ENCODE measurements at places on chromosomes 1 and 21.

DNA sequence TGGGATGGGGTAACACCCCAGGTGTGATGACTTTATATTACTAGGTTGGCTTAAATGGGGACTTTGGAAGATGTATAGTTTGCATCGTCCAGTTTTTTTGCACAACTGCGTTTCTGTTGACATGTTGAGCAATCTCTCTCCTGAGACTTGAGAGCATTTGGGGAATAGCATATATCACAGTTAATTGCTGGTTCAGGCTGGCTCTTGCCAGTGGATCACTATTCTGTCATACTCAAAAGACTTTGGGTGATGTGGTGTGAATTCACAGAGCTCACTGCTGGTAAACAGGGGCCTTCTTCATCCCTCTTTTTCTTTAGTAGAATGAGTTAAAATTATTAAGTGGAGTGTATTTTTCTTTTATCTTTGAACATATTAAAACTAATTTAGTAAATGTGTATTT lies 44.3 kb downstream of the LHX9 start:
- DNase-seq, result no peak

- DNase-seq, result no peak
Observed at GRCh38 chr1:33220676-33221384, 35.5 kb upstream of the ZNF362 start.

DNA sequence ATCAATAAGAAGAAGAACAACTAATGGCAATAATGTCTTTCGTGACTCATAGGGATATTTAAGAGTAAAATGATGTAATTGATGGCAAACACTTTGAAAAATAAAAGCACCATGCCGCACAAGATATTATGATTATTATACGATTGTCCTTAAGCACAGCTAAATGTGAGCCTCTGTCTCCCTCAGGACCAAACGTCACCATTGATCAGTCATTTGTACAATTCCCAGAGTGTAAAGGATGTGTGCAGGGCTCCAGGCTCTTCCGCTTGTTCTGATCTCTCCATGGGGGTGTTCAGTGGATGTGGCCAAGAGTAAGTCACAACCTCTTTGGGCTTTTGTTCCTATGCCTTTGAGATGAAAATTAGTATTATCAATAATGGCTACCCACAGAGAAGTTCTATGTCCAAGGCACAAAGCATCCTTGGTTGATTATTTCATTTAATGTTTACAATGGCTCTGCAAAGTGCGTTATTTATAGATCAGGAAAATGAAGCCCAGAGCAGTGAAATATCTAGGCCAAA lies 17.7 kb upstream of the C1orf87 start:
- no peak for DNase-seq

DNA sequence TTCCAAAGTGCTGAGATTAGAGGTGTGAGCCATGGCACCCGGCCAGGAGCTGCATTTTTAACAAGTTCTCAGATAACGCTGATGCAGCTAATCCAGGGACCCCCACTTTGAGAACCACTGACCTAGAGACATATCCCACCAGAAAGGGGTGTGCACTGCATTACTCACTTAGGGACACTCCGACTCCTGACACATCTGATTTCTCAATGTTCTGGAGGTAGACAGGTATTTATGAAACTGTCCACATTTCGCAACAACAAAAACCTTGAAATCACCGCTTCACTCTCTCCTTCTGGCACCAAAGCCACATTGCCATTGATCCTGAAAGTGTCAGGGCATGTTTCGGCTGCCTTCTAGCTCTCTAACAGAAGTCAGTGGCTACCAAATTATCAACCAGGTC lies 23.2 kb upstream of the CAMTA1 start:
- DNase-seq, result no peak

DNA sequence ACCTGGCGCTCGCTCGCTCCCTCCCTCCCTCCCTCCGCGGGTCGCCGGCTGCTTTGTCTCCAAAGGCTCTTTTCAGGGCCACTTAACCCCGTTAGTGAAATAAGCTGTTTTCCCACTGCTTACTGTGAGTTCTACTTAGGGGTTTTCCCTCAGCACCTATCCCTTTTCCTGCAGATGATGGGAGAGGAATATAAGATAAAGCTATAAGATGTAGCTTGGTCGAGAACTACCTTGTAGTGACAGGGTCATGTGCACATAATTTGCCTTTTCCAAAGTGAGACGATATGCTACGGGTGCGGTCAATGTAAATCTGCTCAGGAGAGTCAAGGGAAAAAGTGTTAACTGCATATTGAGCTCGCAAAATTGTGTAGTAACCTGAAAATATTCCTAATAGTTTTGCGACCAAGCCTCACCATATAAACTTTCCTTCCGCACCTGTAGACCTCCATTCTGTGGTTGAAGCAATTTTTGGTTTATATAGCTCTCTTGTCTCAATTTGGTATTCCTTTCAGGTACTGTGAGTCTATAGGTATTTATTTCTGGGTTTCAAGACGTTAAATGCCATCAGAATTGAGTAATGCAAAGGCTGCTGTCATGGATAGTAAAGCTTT lies 55.8 kb upstream of the BOLA1 start:
- DNase-seq, result no peak

GRCh38 chr1:248752161-248753028 lies 3.2 kb downstream of the LYPD8 start:
- DNase-seq, result no peak

GRCh38 chr21:14602382-14602958 lies 56.4 kb upstream of the SAMSN1 start:
- DNase-seq, result no peak

- no peak for DNase-seq
Observed at GRCh38 chr1:207856276-207857023, 54.5 kb downstream of the CD34 start.

DNA sequence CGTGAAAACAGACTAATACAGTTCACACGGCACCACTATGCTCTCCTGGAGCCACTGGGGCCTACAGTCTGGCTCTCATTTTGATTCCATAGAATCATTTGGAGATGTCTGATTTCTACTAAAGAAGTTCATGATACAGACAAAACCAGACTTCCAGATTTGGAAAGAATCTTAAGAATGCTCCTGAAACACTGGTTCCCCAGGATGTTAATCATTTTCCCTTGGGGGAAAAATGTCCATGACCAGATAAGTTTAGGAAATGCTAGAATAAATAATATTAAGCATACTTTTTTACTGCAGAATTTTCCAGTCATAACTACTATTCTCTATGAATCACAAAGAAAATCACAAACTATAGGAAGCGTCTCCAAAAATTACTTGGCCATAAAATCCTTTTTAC lies 63.0 kb upstream of the RGS7 start:
- DNase-seq, result no peak

DNA sequence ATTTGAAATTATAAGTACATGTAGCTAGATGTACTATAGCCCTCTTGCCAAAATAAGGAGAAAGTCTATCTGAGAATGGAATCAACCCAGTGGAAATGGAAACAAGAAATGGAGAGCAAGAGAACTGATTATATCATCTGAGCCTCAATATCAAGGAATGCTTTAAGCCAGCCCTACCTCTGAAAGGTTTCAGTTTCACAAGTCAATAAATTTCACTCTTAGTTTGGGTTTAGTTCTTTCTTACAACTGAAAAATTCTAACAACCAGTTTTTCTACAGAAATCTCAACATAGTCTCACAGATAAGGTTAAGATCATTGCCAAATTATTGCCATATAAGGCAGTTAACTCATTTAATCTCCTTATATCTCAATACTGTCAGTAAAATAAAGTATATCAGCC lies 80.0 kb downstream of the EPS15 start:
- no peak for DNase-seq

DNA sequence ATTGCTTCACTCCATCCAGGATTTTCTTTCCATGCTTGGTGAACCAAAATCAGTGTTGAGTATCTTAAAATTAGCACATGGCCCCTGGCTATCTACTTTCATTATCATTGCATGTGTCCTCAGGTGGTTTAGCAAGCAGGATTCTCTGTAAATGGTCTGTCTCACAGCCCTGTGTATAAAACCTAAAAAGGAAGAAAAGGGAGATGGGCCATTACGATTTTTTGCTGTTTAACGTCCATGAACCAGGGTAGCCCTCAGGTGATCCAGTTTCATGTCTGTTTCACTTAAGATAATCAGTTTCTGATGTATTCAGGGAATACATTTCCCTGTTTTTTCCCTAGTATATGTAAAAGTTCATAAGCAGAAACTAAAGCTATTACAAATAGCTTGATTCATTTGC lies 238.2 kb downstream of the NFIA start:
- no peak for DNase-seq

- peak; percentile 26 for DNase-seq
Observed at GRCh38 chr1:205504311-205505075, at the start of gene CDK18. Gene CDK18 (plus strand): TSS chr1:205504669. CDS start chr1:205523168, 18,499 bp downstream.

DNA sequence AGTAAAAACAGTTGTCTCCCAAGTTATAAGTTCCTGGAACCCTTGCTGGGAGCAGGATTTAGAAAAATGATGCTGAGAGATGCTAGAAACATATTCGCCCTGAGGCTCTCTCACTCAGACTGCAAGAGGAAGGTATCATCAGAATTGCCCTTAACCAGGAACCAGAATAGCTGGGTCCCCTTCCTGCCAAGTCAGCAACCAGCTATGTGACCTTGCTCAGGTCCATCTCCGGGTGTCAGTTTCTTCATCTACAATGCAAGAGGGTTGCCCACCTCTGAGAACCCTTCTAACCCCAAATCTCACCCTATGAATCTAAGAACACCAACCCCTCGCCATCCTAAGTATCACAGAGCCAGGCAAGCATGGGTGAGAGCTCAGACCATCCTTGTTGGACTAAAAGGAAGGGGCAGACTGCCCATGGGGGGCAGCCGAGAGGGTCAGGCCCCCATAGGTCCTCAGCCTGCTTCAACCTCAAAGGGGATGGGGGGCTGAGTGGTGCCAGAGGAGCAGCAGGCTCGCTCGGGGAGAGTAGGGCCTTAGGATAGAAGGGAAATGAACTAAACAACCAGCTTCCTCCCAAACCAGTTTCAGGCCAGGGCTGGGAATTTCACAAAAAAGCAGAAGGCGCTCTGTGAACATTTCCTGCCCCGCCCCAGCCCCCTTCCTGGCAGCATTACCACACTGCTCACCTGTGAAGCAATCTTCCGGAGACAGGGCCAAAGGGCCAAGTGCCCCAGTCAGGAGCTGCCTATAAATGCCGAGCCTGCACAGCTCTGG lies 390 bp upstream of the S100A9 start:
- DNase-seq, result no peak

GRCh38 chr1:198253259-198253658 lies 96.5 kb downstream of the NEK7 start:
- DNase-seq, result no peak

DNA sequence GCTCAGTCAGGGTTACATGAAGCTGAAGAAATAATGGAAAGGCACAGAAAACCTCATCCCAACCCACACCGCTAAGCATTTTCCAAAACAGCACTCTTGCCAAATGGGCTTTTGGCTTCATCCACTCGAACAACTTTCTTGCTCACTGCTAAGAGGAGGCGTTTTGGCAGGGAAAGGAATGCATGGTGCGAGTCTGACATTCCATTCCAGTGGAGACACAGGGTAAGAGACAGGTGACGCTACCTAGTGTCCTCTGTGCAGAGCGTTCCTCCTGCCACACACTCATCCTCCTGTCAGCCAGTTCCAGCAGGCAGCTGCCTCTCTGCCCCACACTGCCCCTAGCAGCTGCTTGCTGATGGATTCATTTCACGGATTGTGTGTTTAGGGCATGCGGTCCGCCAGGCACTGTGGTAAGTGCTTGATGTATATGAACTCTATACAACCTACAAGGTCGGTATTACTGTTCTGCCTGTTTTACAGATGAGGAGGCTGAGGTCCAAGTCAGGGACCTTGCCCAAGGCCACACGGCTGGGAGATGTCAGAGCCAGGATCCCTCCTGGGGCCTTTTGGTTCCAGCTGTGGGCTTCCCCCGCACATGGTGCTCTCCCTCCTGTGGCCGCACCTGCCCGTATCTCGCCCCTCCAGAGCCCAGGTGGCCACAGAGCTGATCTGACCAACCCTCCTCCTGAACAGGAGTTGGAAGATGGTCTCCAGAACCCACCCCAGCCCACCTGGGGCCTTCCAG lies 25.7 kb upstream of the BACE2 start:
- no peak for DNase-seq
